ENCODE measurements at places on chromosomes 7 and 10.

GRCh38 chr10:21961847-21962246 lies 41.7 kb downstream of the DNAJC1 start:
- DNase-seq = no peak

GRCh38 chr7:155349601-155350331 lies 52.1 kb downstream of the INSIG1 start:
- peak; percentile 56 for DNase-seq

- no peak for DNase-seq
Observed at GRCh38 chr7:99368750-99369389, 5.7 kb upstream of the ARPC1B start.

- DNase-seq = no peak
Observed at GRCh38 chr7:116630357-116630756, 41.6 kb upstream of the MET start.

GRCh38 chr7:34776748-34777358 lies 118.8 kb downstream of the NPSR1 start:
- no peak for DNase-seq

DNA sequence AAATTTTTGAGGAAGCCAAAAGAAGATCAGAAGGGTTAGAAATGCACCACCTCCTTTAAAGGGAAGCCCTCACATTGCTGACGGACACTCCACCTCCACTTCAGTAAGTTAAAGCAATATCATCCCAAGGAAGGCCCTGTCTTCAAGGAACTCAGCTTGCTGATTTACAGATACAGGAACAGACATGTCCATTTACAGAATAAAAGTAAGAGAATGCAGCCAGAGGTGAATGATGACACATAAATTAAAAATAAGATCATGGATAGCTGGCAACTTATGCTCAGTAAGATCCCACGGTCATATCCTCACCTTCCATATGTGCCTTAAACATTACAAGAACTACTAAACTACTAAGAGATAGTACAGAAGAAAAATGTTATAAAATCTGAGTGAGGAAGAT lies 20.4 kb downstream of the GRB10 start:
- no peak for DNase-seq

DNA sequence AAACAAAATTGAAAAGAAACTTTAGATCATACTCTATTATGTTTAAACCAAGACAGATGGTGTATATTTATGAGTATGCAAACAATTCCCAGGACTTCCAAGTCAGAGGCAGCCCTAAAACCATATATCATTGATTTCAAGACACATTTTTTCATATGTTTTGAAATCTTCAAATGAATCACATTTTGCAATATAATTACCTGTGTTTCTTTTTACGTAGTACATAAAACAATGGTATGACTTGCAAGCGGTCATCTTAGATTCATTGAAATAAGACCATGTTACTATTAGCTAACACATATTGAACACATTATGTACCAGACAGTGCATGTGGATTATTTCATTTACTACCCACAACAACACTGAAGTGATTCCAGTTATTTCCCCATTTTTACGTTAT lies 14.9 kb downstream of the SMURF1 start:
- DNase-seq = no peak

- no peak for DNase-seq
Observed at GRCh38 chr10:113099431-113100183, 149.6 kb downstream of the TCF7L2 start.

GRCh38 chr10:52068485-52068884 lies 245.6 kb upstream of the DKK1 start:
- DNase-seq = no peak

DNA sequence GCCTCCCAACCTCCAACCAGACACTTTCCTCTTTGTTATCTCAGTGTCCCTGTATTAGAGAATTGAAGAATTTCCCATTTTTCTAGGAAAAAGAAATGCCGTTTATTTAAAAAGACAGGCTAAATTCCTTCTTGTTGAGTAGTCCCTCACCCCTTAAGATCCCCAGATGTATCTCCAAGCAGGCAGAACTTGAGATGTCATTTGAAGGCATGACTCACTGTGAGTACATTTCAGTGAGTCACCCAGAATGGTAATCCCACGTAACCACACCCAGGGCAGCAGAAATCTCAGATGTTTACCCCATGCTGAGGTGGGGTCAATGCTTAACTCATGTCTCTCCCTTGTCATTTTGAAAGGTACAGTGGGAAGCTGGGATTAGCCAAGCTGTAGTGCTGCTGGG lies 4.4 kb downstream of the ZNF655 start:
- peak; percentile 26 for DNase-seq

- peak; percentile 52 for DNase-seq
Observed at GRCh38 chr7:84452618-84453017, 258.0 kb upstream of the SEMA3A start.

GRCh38 chr7:116929021-116929420 lies 24.3 kb upstream of the ST7 start:
- no peak for DNase-seq

DNA sequence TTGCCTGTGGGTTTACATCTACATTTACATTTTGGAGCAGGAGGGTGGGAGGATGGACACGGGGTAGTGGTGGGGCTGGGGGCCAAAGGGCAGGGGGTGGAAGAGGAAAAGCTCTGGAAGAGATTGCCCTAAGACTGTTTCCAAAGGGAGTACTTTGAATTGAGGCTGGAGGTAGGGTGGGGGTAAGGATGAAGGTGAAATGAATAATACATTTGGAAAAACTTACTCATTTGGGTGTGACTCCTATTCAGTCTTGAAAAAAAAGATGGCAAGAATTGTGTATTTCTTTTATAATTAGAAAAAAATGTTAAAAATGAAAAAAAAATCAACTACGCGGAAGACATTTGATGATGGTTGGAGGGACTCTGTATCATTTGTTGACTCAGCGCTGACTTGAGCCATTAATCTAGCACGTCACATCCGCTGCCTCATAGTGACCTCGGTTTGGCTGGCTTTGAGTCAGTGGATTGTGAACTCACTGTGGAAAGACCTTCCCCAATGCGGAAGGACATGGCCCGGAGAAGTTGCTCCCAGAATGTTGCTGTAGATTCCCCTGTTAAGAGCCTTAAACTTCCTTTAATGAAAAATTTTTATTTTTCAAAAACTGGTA lies 2.8 kb downstream of the FAM180A start:
- no peak for DNase-seq

GRCh38 chr10:89633484-89633883 lies 11.6 kb downstream of the PANK1 start:
- peak; percentile 21 for DNase-seq

DNA sequence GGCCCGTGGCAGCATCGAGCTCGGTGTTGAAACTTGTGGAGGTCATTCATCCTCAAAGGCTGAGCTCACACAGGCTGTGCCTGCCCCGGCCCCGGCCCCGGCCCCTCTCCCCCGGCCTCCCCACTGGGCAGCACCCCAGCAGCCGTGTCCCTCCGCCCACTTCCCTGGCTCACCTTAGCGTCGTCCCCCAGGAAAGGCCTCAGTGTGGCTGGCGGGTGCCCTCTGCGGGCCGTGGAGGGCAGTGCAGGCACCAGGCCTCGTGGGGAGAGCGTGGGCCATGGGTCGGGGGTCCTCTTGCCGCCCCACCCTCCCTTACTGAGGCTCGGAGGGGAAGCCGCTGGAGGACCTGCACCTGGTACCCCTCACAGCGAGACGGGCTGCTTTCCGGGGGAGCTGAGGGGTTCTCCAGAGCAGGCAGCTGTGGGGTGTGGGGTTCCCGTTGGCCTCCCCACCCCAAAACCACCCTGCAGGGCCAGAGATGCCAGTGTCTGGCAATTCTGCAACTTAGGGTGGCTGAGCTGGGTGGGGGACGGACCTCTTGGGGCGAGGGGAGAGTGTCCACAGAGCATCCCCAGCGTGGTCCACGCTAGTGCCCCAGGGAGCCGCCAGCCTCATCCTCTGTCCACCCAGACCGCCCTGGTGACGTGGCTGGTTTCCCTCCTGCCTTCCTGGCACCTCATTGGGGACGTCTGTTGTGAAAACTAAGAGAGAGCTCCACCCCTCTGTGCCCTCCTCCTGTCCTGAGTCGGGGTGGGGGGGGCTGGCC lies 44.2 kb upstream of the DPYSL4 start:
- DNase-seq = peak; percentile 94

GRCh38 chr7:4871056-4871680 lies 9.3 kb upstream of the PAPOLB start:
- no peak for DNase-seq

DNA sequence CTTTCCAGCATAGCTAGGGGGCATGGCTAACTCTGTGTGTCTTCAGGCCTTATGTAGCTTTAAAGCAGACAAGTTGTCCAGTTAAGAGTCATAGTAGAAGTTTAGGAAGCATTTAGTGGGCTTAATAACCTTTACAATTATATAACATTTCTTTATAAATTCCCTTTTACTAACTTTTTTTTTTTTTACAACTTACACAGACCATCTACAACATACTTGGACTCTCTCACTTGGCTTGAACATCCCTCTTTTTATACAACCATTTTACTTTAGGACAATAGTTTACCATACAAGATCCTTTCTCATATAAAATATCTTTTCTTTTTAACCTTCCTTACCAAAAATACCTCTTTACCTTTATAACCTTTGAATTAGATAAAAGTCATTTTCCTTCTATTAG lies 26.3 kb downstream of the SP4 start:
- DNase-seq = no peak

- no peak for DNase-seq
Observed at GRCh38 chr10:121942749-121943416, 15.1 kb upstream of the ATE1 start.

DNA sequence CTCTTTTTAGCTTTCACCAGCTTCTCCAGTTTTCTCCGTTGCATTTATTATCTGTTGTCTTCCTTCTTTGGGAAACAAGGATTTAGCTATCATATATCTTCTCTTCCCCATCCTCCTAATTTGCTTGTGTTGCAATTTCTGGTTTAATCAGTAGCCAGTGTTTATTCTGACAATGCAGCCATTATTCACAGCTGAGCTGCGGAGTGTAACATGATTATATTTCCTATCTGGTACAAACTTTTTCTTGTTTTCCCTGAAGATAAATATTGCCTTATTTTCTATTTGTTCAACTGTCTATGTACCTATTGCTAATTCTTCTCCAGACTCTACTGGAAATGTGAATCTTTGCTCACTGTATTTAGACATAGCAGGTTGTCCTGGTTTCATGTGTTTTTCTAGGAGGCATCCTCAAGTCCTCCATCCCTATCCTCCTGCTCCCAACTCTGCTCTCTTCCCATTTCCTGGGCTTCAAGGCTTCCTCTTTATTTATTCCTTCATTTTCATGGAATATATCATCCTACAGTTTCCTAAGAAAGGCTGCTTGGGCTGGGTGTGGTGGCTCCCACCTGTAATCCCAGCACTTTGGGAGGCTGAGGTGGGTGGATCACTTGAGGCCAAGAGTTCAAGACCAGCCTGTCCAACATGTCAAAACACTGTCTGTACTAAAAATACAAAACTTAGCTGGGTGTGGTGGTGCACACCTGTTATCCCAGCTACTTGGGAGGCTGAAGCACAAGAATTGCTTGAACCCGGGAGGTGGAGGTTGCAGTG lies 72.4 kb upstream of the KDM7A start:
- peak; percentile 47 for DNase-seq

GRCh38 chr10:127834791-127835190 lies 58.0 kb downstream of the CLRN3 start:
- no peak for DNase-seq

GRCh38 chr7:80960244-80960795 lies 41.5 kb upstream of the SEMA3C start:
- DNase-seq = no peak

DNA sequence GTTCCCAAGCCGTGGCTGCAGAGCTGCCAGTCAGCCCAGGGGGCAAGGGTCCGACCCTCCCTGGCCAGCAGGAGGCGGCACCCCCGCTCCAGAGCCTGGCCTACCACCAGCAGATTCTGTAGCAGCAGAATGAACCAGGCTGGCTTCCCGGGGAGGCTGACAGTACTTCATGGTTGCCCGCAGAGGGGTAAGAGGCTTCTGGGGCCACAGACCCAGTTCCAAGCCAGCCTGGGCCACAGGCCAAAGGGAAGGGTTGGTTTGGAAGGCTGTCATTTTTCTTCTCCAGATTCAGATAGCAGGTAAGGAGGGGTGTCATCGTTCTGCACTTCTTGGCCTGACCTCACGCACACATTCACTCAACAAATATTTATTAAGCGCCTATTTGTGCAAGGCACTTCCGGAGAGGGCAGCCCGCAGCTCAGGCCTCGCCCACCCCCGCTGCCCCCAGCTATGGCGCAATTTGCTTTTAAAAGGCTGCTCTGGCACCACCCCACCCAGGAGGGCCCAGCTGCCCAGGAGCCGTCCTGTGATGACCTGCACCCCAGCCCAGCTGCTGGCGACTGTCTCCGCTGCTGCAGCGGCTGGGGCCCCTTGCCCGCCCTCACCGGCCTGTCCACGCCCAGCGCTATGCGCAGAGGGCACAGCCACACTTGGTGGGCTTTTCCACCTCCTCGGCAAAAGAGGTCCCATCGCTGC lies 168.5 kb downstream of the LCOR start:
- peak; percentile 49 for DNase-seq

DNA sequence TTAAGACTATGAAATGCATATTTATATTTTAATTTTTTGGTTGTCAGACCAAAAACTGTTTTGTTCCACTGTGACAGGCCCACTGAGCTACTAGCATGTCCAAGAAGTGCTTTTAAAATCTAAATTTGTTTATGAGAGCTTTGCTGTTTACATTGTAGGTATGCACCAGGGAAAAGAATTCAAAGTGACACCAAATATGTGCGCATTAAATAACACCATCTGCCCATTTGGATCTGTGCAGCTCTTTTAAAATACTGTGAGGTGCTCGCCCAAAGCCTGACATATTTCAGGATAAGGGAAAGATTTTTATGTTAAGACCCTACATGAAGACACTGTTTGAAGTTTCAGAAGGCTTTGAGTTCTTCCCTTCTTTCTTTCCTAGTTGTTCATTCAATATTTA lies 162.9 kb downstream of the ST7 start:
- DNase-seq = no peak

DNA sequence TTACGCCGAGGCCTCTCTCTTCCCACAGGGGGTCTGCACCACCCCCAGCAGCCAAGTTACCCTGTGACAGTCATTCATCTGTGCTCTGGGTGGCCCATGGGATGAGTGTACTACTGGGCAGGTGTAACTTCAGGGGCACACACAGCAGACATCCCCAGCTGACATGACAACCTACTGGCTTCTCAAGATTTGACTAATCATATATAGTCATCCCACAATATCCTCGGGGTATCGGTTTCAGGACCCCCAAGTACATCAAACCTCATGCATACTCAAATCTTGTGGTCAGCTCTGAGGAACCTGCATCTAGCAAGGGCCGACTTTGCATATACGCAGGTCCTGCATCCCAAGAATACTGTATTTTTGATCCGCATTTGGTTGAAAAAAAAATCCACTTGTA lies 336.9 kb upstream of the C7orf33 start:
- DNase-seq = no peak

Measured in HuH-7 (cell line).